ENCODE measurements at places on chromosomes 4 and X.

DNA sequence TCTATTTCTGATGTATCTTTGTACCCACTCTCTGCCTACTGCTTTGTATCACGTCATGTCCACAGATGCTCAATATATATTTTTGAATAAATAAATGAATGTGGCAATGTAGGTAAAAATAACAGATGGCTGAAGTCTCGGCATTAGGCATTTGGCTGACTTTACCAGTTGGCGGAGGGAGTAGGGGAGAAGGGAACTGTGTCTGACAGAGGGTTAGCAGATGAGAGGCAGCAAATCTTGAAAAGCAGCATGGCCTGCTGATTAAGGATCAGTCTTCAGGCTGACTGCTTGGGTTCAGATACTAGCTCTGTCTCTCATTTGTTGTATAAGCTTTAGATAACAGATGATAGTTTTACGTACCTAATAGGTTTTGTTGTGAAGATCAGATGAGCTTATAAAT, 31.9 kb upstream of the RASGEF1B start:
- no peak for DNase-seq

- no peak for DNase-seq
Measured at GRCh38 chr4:181376058-181376457, 867.1 kb upstream of the TENM3 start.

DNA sequence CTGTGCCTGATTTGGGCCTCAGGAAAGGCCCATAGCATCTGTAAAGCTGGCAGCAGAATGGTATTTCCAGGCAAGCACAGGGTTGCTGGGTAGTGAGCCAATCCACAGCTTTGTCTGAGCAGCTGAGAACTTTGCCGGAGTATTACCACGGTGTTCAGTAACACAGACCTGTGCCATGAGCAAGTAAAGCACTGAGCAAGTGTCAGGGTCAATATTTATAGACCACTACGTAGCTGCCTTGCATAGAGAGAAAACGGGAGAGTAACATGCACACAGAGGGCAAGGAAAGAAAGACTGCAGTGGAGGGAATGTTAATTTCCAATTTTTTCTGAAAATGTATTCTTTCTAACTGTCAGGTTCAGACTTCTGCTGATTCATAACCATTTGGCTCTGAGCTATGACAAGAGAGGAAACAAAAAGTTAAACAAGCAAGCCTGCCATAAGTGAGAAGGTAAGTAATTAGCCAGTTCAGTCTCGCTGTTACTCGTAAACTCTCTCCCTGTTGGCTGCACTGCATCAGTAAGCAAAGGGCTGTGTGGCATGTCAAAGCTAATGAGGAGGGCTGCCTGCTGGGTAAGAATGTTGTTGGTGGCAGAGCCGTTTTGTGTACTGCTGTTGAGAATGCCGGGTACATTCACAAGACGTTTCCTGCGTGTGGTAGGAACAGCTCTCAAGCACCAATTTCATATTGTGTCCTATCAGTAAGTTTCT, 238.1 kb downstream of the BMPR1B start:
- no peak for DNase-seq

GRCh38 chr4:169618286-169618685, 2.1 kb upstream of the CLCN3 start:
- DNase-seq, result no peak

DNA sequence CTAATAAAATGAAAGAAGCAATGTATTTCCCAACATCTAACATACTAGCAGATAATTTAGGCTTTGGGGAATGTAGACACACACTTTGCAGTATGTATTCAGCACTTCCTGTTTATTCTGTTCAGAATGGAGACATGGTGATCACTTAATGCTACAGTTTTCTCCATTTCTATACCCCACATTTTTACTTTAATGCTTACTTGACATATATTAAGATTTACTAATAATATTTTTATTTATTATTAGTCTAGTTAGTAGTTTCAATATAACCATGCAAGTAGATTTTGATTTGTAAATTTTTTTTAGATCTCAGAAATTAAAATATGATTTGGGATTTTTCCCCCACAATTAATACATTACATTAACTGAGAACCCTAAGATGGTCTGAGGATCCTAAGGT, 98.4 kb downstream of the PRSS12 start:
- no peak for DNase-seq

DNA sequence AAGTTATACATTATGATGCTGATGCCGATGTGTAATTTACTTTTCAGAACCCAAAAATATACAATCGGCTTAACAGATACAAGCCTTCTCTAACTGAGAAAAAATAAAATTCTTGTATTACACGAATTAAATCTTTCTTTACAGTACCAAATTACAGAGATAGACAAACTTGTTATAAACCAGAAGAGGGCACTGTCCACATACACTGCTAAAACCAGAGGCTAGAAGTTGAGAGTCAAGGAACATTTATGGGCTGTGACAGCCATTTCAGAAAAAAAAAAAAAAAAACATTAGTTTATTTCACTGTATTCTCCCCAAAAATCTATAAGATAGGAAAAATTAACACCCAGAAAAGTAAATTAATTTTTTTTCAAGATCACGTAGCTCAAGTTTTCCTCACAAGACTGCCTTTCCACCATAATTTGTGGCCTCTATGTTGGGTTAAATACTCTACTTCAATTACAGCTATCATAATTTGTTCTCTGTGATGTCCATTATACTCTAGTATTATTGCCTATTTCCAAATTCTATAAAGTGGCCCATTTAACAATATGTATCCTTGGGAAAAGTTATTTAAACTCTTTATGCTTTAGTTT, 12.0 kb downstream of the EREG start:
- DNase-seq, result no peak

- no peak for DNase-seq
Measured at GRCh38 chrX:31523884-31524536, 452.2 kb upstream of the FTHL17 start.

GRCh38 chr4:83329521-83330110, 5.0 kb downstream of the HPSE start:
- no peak for DNase-seq

DNA sequence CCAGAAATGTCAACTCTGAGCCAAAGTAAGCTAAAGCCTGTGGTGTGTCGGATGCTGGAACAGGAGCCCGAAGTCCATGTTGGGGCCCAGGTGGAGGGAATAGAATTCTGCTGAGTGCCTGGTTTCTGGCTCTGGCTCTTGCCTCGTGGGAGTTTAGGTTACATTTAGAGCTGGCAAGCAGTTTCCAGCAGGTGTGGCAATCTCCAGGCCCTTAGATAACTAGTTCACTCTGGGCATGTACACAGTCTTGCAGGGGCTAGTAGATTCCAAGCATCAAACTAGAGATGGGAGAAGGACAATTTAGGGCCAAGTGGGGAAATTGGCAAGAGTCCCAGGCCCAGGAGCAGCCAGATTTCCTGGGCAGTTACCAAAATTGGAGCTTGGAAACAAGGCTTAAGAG, 56.3 kb upstream of the STOX2 start:
- DNase-seq, result no peak

DNA sequence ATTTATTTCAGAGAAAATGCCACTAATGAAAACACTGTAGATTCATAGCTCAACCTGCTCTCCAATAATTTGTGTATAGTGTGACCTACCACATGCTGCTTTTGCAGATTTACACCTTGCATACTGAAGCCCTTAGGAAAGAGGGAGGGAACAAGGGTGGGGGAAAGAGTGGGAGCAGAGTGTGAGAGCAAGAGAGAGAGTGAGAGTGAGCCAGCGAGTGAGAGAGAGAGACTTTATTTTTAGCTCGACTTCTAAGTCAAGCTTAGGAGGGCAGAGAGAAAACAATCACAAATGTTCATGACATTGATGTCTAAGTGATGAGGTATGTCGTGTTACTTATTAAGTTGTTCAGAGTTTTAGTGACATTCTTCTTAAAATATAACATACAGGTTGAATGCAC, 112.5 kb upstream of the HAND2 start:
- no peak for DNase-seq

GRCh38 chrX:41734530-41734929, 10.5 kb downstream of the GPR82 start:
- no peak for DNase-seq

DNA sequence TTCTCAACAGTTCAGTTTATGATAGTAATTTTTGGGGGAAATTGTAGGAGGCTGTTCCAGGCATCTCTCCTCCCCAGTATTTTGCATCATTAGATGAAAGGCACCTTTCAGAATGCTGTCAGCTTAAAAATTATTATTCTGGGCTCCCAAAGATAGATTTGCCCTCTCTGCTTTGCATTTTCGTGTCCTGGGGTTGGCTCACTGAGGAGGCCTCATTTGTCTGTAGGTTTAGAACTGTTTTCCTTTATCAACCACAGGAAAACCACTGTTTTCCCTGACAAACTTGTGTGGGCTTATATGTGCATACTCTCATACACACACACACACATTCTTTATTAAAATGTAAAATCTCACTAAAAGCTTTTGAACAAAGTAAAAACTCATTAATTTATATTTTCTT, 197.2 kb upstream of the VCX3A start:
- no peak for DNase-seq

GRCh38 chr4:24279911-24280375, 304.4 kb downstream of the DHX15 start:
- no peak for DNase-seq

DNA sequence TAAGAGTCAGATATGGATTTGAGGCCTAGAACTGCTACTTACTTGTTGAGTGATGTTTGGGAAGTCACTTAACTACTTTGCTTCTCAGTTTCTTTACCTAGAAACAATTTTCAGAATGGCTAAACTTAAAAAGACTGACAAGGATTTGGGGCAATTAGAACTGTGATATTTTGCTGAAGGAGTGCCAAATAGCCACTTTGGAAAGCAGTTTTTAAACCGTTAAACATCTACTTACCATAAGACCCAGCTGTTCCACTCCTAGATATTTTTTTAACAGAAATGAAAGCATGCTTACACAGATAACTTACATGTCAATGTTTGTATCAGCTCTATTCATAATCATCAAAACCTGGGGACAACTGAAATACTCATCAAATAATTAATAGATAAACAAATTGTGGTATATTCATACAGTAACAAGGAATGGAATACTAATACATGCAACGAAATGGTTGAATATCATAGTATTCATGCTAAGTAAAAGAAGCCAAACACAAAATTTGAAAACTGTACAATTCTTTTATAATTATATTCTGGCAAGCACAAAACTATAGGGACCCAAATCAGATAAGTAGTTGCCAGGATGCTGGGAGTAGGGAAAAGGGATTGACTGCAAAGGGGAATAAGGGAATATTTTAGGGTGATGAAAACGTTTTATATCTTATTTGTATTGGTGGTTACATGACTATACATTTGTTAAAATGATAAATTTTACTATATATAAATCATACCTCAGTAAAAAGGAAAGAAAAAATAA, 24.0 kb downstream of the RPA4 start:
- DNase-seq, result no peak

GRCh38 chr4:108622828-108623227, 2.5 kb downstream of the RPL34 start:
- no peak for DNase-seq

GRCh38 chrX:13276991-13277390, 42.9 kb downstream of the ATXN3L start:
- no peak for DNase-seq

GRCh38 chr4:139530833-139531427, 25.1 kb downstream of the SETD7 start:
- no peak for DNase-seq

Data from NCI-H2081 treated with DMSO at 0.1 percent for 48 hours (cell line).